HT1080 (cell line): ENCODE measurements at places on chromosomes 6 and 20.
A peak's percentile ranks its signal among the peaks of the same experiment; 100 is the strongest.

DNA sequence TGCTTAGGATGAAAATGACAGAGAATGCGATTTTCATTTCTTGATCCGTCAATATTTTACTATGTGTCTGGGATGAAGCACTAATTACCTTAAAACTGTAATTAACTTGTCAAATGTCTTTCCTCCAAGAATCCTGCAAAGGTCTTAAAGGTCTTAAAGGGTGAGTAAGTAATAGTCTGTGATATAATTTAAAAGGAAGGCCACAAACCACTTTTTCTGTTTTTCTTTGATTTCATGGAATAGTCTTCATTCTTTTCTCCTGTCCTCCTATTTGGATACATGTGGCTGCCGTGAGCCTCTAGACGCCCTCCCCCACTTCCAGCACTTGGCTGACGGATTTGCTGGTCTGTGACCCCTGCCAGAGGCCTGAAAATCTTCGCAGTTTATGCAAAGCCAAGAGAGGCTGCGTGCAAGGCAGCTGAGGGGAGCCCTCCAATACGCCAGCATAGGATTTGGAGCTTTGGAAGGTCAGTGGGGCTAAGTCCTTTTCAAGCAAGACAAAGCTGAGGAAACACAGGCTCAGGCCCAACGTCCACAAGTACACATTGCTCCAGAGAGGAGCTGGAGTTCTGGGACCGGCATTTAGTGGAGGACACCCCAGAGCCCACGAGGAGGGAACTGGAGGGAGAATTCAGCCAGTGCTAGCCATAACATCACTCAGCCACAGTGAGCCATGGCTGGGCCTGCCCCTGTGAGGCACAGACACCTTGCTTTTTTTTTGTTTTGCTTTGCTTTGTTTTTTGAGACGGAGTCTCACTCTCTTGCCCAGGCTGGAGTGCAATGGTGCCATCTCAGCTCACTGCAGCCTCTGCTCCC, 382.6 kb downstream of the SMOC2 start:
- no peak for DNase-seq

DNA sequence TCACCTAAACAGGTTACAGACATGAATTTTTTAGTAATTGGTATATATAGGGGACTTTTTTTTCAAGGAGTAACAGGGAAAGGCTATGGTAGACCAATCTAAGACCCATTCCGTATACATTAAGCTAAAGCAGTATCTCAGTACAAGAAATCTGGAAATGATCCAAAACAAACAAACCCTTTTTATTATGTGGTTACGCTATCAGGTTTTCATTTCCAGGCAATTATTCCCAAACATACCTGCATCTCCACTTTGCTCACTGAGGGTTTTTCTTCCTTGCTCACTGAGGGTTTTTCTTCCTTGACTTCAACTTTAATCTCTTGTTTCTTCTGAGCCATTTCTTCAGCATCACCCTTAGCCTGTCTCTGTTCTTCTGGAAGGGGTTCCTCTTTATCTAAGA, 107.3 kb downstream of the EPB41L2 start:
- DNase-seq = no peak

- peak; percentile 13 for DNase-seq
Observed at GRCh38 chr6:131172222-131172621, 37.0 kb downstream of the AKAP7 start.

GRCh38 chr6:24933266-24933665, 2.5 kb downstream of the RIPOR2 start:
- no peak for DNase-seq

- DNase-seq = peak; percentile 54
Observed at GRCh38 chr20:44532981-44533331, 11.1 kb upstream of the SERINC3 start.

GRCh38 chr20:60224914-60225313, 266.7 kb downstream of the CDH26 start:
- DNase-seq = peak; percentile 32

DNA sequence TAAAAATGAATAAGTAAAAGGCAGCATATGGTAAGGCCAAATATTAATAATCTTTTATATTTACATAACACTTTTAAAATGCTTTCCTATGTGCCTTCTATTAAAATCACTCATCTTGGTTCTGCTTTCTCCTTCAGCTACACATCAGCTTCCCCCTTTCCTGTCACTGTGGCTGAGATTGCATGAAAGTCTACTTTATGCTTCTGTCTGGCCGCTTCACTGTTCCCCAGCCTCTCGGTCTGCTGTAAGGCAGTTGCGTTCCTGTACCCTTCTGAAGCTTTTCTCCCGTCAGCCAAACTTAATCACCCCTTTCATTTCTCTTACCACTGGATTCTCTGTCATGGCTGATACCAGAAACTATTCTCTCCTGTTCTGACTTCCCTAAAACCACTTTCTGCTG, 34.6 kb downstream of the SOX4 start:
- no peak for DNase-seq

DNA sequence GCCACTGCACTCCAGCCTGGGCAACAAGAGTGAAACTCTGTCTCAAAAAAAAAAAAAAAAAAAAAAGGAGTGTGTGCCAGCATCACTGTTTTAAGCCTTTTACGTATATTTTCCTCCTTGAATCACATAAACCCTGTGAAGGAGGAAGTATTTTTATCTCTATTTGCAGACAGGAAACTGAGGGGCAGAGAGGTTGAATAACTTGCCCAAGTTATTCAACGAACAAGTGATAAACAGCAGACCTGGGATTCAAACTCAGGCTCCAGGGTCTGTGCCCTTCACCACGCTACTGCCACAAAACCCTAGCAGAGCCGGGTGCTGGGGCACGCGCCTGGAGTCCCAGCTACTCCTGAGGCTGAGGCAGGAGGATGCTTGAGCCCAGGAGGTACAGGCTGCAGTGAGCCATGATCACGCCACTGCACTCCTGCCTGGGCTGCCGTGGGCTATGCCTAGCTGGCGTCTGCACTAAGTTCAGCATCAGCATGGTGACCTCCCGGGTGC, 9.4 kb upstream of the AVP start:
- DNase-seq = no peak

- DNase-seq = no peak
Observed at GRCh38 chr6:40353197-40353966, 233.8 kb downstream of the LRFN2 start.

GRCh38 chr6:45637611-45638257, 260.0 kb upstream of the SUPT3H start:
- no peak for DNase-seq

DNA sequence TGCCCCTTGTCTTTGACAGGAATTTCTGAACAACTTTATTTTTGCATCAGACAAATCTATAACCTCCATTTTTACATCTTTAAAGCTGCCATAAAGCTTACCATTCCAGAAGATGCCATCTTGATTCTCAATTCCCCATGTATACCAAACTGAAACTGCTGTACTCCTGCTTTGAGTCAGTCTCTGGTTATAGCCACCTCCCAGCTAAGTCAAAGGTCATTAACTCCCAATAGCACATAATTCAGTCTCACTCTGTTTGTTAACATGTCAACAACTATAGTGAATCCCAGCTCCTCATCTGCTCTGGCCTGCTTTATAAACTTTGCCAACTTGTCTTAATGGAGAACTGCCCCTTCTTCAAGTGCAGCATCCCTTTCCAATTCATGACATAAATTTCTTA, 343.6 kb downstream of the FRK start:
- no peak for DNase-seq

GRCh38 chr6:72290620-72291019, 331.2 kb upstream of the KCNQ5 start:
- no peak for DNase-seq

DNA sequence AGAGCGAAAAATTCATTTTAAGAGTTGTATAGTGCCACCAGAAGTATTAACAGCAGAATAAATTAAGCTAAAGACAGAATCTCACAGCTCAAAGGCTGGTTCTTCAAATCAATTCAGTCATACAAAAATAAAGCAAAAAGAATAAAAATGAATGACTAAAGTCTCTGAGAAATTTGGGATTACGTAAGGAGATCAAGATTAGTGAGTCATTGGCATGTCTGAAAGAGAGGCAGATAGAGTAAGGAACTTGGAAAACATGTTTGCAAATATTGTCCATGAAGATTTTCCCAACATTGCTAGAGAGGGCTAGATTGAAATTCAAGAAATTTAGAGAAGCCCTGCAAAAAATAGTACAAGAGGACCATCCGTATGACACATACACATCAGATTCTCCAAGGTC, 1413.9 kb upstream of the ADGRB3 start:
- DNase-seq = peak; percentile 8

DNA sequence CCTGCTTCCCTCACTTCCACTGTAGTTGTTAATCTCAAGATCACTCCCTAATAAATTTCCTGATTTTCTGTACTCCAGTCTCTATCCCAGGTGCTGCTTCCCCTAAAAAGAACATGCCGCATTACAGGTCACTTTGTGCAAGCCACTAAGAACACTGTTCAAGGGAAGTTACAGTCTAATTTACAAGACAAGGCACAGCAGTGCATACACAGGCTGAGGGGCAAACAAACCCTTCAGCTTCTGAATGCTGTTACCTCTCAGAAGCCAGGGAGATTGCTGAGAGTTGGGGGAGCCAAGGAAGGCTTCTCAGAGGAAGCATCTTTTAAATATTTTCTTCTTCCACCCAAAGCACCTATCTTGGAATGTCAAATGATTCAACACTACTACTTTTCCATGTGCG, 445.3 kb upstream of the FLRT3 start:
- no peak for DNase-seq

DNA sequence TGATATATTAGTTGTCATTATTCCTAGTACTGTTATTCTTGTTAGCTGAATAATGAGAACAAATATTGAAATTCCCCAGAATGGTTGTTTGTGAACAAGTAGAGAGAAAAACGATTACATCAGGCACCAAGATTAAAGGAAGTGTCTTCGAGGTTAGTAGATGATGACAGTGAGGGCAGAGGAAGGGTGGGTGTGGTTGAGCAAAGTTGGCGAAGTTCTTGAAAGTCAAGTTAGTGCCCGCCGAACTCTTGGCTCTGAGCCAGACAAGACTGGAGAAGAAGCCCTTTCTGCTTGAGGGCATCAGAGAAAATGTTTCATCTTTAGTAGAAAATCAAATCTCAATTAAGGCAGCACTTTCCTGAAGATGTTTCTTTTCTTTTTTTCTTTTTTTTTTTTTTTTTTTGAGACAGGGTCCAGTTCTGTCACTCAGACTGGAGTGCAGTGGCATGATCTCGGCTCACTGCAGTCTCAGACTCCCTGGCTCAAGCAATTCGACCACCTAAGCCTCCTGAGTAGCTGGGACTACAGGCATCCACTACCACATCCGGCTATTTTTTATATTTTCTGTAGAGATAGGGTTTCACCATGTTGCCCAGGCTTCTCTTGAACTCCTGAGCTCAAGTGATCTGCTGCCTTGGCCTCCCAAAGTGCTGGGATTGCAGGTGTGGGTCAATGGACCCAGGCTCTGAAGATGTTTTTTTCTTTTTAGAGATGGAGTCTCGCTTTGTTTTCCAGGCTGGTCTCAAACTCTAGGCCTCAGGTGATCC, 77.1 kb downstream of the SGK1 start:
- DNase-seq = peak; percentile 6

- DNase-seq = peak; percentile 17
Observed at GRCh38 chr6:131960371-131961133, 9.4 kb upstream of the CCN2 start.

DNA sequence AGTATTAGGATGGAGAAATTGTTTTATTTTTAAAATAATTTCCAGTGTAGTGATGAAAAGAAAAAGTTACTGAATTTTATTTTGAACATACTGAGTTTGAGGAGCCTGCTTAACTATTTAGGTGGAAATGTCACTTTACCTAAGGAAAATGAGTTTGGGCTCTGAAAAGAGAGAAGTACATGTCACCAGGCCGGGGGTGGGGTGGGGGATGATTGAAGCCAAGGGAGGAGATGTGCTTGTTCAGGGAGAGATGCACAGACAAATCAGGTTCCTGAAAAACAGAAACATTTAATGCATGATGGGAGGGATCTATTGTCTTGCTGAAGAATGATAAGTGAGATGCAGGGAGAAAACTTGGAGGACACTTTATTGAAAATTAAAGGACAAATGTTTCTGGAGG, 71.3 kb downstream of the PLCB1 start:
- DNase-seq = no peak
